ENCODE measurements at places on chromosomes 3 and 15.

DNA sequence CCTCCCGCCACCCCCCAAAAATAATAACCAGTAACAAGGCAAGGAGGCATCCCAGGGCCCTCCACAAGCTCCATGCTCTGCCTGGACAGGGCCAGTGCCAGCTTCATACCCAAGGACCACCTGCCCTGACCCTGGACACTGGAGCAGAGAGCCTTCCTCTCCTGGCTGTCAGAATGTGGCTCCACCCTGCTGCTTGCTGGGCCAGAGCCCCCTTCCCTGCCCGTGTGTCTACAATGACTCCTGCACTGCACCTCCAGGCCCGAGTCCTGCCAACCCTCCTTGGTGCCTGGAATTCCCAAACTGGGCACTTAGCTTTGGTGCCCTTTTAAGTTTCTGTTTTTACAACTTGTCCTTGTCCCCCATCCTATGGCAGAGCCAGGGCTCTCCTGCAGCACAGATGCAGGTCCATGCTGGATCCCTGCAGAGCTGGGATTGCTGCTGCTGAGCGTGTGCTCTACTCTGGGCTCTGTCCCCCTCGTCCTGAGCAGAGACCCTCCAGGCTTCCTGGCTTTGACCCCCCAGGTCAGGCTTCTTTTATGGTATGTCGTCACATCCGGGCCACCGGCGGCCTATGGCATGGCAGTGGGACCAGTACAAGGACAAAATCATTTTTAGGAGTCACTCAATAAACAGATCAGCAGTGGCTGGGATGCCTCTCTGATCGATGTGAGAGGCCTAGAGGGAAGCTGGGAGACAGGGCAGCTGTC lies 11.4 kb upstream of the SNRPA1 start:
- no peak for DNase-seq

DNA sequence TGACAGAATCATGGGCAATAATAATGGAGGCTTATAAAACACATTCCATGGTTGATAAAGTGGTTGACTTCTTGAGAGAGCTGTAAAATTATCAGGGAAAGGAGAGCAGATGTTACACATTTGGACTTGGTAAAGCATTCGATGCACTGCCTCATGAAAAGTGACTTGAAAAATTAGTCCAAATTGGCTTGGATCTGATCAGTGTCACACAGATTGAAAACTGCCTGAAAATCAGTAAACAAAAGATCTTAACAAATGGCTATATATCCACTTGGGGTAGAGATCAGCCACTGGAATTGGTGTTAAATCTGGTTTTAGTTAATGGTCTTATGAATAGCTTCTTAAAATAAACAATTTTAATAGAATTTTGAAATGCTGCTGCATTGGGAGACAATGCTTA lies 20.3 kb downstream of the SHOX2 start:
- no peak for DNase-seq

GRCh38 chr15:39051626-39052322 lies 487.2 kb upstream of the RASGRP1 start:
- DNase-seq = no peak

DNA sequence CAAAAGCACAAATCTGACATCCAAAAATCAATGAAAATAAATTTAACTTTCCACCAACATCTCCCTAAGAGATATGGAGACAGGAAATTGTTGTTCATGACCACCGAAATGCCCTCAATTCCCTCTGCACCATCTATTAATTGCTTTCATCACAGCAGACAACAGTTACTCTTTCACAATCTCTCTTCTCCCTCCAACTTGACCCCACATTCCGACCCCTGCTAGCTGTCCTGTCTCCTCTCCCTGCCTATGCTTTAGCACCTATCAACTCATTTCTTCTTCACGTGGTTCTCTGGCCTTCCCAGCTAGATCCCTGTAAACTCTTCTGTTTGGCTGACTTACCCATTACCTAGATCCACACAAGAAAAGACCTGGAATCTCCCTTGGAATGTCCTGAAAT lies 173.9 kb upstream of the ADAMTS9 start:
- no peak for DNase-seq

- DNase-seq = no peak
Observed at GRCh38 chr3:193909387-193909786, 226.6 kb upstream of the HES1 start.

- no peak for DNase-seq
Observed at GRCh38 chr3:72295962-72296450, 511.1 kb upstream of the PROK2 start.

- DNase-seq = no peak
Observed at GRCh38 chr3:133505813-133506212, 67.7 kb upstream of the CDV3 start.

DNA sequence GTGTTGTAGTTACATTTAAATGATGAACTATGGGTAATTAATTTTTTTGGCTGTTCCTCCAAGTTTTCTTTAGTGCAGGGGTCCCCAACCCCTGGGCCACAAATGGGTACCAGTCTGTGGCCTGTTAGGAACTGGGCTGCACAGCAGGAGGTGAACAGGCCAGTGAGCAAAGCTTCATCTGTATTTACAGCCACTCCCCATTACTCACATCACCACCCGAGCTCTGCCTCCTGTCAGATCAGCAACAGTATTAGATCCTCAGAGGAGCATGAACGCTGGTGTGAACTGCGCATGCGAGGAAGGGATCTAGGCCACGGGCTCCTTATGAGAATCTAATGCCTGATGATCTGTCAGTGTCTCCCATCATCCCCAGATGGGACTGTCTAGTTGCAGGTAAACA lies 75.9 kb upstream of the RPL35A start:
- no peak for DNase-seq

GRCh38 chr3:23696842-23697241 lies 108.9 kb upstream of the UBE2E1 start:
- no peak for DNase-seq
